ENCODE measurements at places on chromosomes 1 and 21.

GRCh38 chr1:216186816-216187215, 236.4 kb downstream of the USH2A start:
- DNase-seq: no peak

DNA sequence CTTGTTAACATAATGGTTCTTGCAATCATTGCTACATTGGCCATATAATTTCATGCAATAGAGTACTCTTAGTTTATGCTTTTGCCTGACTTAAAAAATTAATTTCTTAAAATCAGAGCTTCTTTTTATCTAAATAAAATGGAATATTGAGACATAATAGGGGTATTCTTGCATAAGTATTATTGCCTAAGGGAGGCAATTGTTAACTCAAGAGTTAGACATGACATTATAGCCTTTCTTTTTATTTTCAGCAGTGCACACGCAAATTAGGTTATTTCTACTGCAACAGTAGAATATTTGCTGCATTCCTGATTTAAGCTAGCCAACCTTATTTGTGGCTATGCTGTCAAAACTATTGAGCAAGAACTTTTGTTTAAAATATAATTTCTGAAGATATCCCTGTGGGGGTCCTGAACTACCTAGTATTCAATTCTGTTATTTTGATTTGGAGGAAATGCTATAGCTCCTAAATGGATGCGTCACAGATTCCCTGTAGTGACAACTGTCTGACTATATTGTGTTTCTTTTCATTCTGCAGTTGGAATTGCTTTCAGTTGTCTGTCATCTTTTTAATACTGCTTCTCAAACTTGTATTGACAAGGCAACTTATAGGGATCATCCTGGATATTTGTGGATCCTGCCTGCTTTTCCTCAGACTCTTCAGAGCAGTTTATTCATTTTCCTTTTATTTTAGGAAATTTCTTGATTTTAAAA, 211.0 kb downstream of the PATJ start:
- DNase-seq: no peak

DNA sequence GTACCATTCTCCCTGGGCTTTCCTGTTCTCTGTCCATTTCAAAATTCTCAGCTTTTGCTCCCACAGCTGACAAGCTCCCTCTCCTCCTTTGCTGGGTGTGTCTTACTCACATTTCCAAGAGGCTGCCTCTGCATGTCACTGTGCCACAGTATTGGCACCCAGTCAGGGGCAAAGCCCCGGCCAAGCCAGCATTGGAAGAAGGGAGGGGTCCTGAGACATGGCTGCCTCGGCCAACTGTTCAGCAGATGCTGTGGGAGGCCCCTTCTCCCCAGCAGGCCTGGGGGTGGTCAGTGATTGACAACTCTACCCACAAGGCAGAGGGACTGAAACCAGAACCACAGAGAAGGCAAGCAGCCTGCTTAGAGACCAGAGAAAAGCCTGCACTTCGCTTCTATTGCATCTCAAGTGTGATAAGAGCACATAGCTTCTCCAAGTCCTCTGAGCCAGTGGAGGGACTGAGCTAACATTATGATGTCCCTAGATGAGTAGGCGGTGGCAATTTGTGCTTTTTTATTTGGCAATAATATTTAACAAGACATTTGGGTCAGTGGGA, 294.1 kb downstream of the SIPA1L2 start:
- DNase-seq: no peak

GRCh38 chr1:215160351-215160750, 77.8 kb downstream of the KCNK2 start:
- no peak for DNase-seq

GRCh38 chr1:194653385-194653784, 1467.0 kb upstream of the B3GALT2 start:
- no peak for DNase-seq

- no peak for DNase-seq
Observed at GRCh38 chr21:25175938-25176337, 431.3 kb downstream of the MRPL39 start.

DNA sequence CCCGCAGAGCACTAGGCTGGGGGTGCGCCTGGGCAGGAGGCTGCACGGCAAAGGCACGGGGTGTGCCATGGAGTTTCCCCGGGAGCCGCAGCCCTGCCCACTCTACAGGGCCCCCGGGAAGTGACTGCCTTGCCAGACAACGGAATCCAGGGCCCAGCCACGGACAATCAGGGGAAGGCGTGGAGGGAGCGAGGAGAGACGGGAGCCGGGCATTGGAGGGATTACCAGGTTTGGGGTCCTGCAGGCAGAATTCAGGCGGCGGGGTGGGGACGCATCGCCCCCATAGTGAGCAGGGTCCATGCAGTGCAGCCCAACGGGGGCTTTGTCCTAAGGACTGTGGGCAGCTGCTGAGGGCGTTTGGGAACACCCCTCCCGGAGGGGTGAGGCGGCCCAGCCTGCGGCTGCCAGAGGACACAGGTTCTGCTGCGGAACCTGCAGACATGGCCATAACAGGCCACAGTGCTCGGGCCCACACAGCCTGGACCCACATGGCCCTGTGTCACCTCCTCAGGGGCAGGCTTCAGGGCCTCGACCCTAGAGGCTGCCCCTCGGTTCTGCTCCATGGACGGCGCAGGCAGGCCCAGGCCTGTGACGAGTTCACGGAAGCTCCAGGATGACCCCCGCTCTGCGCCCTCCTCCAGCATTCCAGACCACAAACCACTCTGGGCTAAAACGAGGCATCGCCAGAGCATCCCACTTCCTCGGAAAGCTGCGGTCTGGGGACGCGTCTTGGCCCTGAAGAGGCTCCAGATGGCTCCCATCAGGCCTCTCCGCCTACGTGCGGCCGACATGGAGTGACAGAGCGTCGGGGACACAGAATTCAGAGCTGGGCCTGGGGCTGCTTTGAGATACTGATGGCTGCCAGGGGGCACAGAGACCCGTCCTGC, 54.5 kb downstream of the COL6A1 start:
- DNase-seq: no peak

- DNase-seq: no peak
Observed at GRCh38 chr1:35287807-35288640, 19.5 kb downstream of the ZMYM4 start.

DNA sequence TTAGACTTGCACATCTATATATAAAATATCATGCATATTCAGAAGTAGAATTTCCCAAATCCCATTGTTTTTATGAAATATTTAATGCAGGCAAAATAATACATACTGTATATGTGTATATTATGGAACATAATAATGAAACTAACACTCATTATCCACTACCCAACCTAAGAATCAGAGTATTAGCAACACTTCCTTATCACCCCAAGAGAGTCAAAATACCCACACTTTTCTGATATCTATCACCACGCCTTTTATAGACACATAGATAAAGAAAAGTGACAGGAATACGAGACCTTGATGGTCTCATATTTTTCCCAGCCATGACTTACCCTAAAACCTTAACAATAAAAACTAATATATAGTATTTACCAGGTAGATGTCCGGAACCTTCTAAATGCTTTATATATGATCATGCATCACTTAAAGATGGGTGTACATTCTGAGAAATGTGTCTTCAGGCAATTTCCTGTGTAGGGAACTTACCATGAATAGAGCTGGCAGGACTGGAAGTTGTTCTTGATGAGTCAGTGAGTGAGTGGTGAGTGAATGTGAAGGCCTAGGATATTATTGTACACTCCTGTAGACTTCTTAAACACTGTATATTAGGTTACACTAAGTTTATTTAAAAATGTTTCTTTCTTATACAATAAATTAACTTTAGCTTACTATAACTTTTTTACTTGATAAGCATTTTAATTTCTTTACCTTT, 45.5 kb downstream of the TNFSF4 start:
- no peak for DNase-seq

DNA sequence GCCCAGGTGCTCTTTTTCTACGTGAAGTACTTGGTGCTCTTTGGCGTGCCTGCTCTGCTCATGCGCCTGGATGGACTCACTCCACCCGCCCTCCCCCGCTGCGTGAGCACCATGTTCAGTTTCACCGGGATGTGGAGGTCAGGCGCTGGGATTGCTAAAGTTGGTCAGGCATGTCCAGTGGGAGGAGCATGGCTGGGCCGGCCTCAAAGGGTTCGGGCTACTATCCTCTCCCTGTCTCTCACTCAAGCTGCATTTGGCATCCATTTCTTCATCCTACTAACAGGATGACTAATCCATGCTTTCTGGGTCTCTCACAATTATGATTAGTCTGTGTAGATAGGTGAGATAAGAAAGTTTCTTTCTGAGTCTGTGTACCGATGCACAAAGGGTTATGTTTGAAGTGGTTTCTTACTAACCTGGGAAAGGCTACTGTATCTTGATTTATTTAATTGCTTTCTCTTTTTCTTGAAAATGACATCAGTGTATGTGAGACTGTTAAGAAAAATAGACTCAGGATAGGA, 135.9 kb downstream of the HHAT start:
- no peak for DNase-seq

DNA sequence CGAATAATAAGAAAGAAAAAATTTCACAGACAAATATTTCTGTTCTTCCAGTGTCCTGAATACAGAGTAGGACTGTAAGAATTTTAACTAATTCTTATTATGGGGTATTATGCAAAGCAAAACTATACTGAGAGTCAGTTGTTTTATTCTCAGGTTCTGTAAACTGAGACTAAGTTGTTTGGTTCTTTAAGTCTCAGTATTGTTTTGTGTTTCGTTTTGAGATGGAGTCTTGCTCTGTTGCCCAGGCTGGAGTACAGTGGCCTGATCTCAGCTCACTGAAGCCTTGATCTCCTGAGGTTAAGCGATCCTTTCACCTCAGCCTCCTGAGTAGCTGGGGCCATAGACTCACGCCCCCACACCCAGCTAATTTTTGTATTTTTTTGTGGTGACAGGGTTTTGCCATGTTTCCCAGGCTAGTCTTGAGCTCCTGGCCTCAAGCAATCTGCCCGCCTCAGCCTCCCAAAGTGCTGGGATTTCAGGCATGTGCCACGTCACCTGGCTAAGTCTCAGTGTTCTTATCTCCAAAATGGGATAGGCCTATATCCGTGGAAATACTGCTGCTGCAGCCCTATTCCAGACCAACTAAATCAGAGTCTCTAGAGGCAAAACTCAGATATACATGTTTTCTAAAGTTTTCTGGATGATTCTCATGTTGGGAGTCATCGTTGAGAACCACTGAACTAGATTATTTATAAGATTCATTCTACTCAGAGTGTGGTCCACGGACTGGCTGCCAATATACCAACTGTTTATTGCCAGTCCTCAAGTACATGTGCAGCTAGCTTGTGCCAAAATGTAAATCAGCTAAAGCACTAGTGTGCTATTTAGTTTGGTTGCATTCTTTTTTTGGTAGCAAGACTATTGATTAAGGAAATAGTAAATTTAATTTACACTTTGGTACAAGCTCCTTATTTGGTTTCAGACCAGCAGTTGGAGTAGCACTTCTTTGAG, 116.6 kb downstream of the HS2ST1 start:
- DNase-seq: no peak

DNA sequence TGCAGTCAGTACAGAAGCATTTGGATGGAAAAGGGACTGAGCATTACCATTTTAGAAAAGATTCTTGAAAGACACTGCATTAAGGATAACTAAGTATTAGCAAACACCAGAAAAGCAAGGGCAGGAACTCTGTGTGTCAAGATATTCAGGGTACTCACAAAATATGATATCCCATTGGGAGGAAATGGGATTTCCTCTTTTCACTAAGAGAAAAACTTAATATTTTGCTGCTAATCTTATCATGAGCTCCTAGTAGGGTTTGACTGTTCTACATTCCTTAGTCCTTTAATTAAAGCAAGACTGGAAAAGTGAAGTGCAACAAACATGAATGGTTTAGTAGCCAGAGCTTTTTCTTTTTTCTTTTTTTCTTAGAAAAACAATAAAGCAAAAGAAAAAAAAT, 305.9 kb upstream of the ADGRL4 start:
- DNase-seq: no peak

GRCh38 chr1:1171546-1172340, 1.9 kb upstream of the TTLL10 start:
- DNase-seq: peak; percentile 38

GRCh38 chr1:182783068-182783467, 6.5 kb upstream of the NPL start:
- DNase-seq: no peak

DNA sequence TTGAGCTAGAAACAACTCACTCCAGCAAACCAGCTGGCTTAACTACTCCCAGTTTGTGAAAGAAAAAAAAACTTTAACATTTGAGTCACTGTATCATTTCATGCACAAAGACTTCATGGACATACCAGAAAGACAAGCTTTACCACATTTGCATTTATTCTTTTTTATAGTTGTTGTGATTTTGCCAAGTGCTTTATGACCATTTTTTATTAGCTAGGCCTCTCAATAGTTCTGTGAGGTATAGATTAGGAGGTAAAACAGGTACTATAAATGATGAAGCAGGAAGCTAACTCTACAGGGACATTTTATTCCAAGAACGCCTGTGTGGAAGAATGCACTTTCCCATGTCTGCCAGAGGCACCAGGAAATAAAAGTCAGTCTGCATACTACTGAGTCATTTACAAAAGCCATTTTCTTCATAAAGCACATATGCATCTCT, 8.2 kb upstream of the DENND1B start:
- DNase-seq: no peak

DNA sequence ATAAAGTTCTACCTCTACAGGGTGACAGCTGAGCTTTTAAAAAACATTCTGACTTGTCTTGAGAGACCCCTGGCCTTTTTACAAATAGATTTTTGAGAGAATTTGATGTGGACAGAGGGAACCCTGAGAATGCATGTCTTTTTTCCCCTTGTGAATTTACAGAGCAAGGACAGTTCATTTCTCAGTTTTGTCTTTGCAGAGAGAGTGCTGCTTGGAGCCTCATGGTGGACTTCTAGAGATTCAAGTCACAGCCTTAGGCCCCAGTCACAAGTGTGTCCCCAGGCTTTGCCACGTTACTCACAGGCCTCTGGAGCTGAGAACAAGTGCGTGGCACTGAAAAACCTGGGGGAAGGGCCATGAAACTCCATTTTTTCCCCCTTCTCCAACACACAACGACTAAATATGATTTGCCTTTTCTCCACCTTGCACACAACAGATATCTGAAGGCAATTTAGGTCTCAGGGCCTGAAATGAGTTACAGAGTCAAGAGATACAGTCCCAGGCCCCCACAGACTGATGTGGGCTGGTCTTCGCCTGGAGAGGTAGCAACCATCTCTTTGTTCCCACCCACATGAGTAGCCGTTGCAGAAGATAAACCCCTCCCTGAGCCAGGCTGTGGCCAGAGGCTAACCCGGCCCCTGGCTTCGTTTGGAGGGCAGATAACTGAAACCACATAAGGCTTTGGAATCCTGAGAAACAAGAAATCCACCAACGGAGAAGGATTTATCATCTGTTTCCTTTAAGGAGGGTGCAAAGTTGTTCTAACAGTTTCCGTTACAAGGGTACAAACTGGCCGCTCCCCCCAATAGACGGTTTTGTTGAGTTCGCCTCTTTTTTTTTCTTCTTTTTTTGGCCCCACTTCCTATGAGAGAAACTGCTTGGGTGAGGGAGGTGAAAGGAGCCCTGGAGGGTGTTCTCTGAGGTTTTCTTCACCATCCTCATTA, 1.0 kb upstream of the PIGV start:
- DNase-seq: peak; percentile 11

- no peak for DNase-seq
Observed at GRCh38 chr1:211851174-211851573, 20.6 kb upstream of the LPGAT1 start.

DNA sequence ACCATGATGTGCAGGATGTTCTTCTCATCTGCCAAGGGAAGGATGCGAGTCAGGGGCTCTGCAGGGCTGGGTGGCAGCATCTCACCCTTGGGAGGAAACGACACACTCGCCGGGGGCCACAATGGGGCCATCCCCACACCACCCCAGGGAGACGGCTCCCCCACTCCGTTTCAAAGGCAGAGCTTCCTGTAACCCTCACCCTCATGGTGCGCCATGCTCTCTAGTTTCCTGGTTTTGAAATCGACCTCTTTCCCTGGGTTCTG, 20.2 kb downstream of the RIPK4 start:
- DNase-seq: no peak

GRCh38 chr1:232149287-232150201, 480.4 kb downstream of the SIPA1L2 start:
- no peak for DNase-seq
